ENCODE measurements at places on chromosomes 1 and 21.

DNA sequence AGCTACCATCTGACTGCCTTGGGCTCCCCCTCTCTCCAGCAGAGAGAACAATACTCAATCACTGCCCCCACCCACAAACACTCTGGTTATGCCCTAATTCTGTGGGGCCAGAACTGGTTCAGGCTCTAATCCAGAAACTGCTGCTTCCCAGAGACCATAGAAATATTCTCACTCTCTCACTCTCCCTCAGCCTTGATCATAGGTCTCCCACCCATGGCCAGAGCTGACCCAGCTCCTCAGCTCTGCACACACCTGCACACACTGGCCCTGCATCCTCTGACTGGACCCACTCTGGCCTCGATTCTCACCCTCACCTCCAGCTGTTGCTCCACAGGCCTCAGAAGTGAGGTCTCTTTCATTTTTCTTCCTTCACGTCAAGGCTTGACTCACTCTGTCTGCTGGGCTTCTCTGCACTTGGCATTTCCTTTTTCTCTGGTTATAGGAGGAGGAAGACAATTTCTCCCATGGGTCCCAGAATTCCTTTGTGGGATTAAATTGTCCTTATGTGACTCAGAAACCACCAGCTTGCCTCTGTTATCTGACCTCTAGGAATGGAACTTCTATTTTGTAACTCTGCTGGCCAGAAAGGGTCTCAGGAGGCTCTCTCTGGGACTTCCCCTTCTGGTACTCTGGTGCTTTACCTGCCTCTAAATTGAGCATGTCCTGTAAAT lies 15.6 kb upstream of the ZMYM6 start:
- no peak for DNase-seq

DNA sequence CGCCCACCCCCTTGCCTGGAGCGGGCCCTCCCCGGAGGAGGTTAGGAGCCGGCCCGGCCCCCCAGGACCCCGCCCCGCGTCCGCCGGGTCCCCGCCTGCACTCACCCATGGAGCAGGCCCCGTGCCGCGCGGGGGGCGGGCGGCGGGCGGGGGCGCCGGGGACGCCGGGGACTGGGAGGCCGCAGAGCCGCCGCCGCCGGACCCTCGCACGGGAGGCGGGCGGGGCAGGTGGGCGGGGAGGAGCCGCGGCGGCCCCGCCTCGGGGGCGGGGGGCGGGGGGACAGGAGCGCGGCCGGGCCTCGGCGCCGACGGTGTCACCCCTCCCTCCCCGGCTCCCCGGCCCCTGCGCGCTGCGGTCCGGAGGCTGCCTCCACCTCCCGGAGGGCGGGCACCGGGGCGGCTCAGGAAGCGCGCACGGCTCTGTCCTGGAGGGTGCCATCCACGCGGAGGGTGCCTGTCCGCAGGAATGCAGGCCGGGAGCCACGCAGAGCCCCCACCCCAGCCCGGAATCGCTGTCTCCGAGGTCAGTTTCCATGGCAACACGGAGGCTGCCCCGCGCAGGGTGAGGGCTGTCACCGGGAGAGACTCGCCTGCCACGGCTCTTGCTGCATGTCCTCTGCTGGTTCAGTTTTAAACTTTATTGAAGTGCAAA lies 5.9 kb upstream of the PLEKHG5 start:
- no peak for DNase-seq

DNA sequence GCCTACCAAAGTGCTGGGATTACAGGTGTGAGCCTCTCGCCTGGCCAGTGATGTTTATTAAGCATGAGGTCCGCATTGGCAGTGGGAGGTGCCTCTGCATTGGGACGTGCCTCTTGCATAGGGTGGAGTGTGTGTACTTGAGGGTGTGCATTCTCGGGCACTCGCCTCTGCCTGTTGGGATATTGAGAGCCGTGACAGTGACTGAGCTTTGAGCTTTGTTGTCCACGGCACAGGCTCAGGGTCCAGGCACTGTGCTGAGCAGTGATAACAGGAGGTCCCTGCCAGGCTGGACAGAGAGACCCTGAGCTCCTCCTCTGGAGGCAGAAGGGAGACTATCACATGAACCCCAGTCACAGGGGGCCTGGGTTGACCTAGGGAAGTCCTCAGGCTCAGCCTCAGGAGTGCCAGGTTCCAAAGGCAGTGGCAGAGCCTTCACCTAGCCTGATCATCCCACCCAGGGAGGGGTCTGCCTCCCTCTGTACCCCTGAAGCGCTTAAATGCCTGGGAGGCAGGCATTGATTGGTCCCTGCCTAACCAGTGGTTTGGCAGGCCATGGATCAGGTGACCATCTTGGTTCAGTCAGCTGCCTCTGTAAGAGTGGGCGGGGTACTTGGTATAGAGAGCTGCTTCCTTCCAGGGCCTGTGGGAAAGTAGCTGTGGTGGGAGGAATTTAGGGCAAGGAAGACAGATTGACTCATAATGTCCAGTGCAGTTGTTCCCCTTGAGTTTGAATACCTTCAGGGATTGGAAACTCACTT lies 213.8 kb upstream of the TMEM51 start:
- no peak for DNase-seq

GRCh38 chr1:29592731-29593130 lies 356.4 kb downstream of the PTPRU start:
- DNase-seq: no peak

DNA sequence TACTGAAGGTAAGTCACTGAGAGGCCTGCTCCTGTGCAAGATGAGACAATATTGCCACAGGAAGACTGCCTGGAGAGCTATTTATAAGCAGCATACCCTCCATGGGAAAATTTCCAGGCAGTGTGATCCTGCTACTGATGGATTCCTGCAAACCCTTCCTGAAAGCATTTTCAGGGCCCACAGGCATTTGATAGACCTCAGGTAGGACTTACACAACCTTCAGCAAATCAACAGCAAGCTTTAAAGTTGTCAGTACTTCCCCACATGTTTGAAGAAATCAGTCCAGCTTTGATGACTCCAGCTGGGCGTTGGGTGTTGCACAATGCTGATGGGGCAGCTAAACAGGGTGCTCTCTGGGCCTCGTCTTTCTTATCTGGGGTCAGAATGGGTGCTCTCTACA lies 108.8 kb downstream of the PLXNA2 start:
- DNase-seq: no peak

- peak; percentile 19 for DNase-seq
These were observed 195.0 kb upstream of the OLFM3 start for GRCh38 chr1:102191723-102192122.

DNA sequence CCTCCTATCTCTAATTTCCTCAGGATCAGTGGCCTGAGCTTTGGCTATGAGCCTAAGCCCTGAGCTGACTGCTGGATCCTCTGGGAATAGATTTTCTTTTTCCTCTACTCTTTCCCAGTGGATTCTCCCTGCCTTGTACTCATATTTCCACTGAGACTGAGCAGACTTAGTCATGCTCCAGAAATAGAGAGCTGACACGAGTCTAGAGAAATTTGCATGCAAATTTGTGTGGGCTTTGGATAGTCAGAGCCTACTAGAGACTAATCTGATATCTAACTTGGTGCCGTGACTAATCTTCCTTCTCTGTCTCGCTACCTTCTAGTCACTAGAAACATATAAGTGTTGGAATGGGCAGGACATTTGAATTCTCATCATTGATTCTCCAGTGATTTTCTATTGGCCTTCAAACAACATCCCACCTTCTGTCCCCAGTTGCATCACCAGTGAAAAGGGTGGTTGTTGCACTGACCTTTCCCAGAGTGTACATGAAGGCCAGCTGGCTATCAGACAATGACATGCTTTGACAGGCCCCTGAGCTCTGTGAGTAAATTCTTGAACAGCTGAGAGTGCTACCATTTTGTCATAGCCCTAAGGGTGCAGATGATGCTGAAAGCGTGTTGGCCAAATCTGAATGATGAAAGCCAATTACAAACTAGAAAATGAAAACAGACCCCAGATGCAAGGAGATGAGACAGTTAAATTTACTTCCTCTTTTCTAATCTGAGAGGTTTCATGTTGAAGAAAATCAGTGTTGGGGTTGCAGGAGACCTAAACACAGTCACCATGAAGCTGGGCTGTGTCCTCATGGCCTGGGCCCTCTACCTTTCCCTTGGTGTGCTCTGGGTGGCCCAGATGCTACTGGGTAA lies at the start of gene FCRLA:
Gene FCRLA, plus strand, starts transcription at position 748 of the 866 bp plus-strand sequence. Its CDS starts 36 bp downstream, at position 784.
- DNase-seq: no peak

DNA sequence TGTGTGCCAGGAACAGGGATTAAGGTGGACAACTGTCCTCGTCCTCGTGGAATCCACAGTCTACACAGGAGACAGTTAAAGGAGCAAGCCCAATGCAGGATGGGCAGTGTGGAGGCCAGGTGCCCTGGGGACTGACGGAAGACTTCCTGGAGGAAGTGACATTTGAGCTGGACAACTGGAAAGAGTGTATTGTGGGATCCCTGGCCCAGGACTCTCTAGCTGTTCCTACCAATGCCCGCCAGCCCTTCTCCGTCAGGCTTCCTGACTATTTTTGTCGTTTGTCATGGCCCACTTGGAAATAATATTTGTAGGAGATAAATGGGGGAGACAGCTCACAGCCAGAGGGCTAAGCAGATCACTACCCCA lies 235.3 kb downstream of the TOMM20 start:
- no peak for DNase-seq

DNA sequence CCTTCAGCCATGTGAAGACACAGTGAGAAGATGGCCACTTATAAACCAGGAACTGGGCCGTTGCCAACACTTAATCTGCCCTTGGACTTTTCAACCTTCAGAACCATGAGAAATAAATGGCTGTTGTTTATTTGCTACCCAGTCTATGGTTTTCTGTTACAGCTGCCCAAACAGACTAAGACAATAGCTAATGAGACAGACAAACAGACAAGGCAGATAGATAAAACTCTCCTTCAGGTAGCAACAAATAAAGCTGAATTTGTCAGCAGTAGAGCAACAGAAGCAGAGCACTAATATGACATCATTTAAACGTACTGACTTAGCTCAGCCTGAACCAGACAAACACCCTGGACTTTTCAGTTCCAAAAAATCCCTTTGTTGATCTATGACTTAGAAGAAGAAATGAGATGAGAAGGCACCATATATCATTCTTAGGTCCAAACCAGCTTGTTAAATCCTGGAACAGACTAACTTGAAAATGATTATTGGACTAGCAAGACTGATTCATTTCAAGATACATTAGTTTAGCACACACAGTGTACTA lies 27.0 kb downstream of the ZZZ3 start:
- DNase-seq: no peak

DNA sequence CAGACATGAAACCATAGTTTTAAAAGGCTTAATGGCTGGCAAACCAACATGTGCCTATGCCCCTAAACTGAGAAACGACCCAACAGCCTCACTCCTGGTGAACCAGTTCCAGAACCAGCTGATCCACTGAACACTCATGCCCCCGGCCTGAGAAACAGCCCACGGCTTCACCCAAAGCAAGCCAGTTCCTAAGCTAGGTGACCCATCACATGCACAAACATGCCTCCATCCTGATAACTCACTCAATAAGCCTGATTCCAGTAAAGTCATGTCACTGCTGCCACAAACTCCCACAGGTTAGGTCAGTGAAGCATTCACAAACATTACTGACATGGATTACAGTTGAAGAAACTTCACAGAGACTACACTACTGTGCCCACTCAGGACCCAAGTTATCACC lies 161.6 kb downstream of the USH2A start:
- DNase-seq: no peak

DNA sequence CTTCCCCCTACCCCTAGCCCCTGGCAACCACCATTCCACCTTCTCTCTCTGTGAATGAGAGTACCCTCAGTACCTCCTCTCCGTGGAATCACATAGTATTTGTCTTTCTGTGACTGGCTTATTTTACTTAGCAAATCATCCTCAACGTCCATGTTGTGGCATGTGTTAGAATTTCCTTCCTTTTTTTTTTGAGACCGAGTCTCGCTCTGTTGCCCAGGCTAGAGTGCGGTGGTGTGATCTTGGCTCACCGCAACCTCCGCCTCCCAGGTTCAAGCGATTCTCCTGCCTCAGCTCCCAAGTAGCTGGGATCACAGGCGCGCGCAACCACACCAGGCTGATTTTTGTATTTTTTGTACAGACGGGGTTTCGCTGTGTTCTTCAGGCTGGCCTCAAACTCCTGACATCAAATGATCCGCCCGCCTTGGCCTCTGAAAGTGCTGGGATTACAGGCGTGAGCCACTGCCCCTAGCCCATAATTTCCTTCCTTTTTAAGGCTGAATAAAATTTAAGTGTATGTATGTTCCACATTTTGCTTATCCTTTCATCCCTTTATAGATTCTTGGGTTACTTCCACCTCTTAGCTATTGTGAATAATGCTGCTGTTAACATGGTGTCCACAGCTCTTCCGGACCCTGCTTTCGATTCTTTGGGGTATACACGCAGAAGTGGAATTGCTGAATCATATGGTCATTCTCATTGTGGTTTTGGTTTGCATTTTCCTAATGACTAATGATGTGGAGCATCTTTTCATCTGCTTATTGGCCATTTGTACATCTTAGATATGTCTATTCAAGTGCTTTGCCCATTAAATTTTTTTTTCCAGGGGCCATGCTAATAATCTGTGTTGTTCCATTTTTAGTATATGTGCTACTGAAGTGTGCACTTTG lies 32.3 kb downstream of the ERRFI1 start:
- no peak for DNase-seq

DNA sequence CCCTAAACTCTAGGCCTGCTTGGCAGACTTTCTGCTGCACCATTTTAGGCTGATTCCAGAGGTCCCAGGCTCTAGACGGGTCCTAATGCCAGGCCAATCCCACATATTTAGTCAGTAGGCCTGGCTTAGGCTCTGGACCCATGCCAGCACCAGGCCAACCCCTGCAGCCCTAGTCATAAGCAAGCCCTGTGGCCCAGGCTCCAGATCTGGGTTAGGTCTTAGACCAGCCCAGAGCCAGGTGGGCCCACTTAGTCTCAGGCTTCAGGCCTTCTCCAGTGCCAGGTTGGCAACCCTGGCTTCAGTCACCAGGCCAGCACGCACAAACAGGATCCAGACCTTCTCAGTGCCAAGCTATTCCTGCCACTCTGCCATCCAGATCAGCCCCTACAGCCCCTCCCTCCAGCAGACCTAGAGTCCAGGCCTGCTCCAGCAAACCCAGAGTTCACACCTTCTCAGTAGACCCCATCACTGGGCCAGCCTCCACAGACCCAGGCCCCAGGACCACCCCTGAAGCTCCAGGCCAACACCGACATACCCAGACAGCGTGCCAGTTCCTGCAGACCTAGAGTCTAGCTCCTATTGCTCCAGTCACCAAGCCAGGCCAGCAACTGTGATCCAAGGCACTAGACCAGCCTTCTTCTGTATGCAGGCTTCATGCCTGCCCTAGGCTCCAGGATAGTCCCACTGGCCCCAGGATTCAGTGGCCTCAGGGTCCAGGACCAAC lies 467.6 kb downstream of the RWDD3 start:
- no peak for DNase-seq

GRCh38 chr1:156893048-156893953 lies at the start of gene PEAR1:
Gene PEAR1, plus strand, starts transcription at chr1:156893718. Its CDS starts 10,209 bp downstream, at chr1:156903927.
- DNase-seq: peak; percentile 90

- DNase-seq: no peak
These were observed 23.9 kb downstream of the CNIH3 start for GRCh38 chr1:224640018-224640417.

Measured in right hindlimb (tissue), 1 donor.